HAP-1 (cell line): ENCODE measurements at places on chromosomes 13 and 19.
A peak's percentile ranks its signal among the peaks of the same experiment; 100 is the strongest.

GRCh38 chr19:49210108-49210900 is 52.7 kb downstream of the TRPM4 start:
- peak; percentile 52 for DNase-seq

GRCh38 chr13:113468029-113468428 is 14.7 kb upstream of the ADPRHL1 start:
- no peak for DNase-seq

- no peak for DNase-seq
Observed at GRCh38 chr19:44748426-44749254, at the start of gene BCL3. Gene BCL3, plus strand, starts transcription at chr19:44748708. Its CDS starts 83 bp downstream, at chr19:44748791.

DNA sequence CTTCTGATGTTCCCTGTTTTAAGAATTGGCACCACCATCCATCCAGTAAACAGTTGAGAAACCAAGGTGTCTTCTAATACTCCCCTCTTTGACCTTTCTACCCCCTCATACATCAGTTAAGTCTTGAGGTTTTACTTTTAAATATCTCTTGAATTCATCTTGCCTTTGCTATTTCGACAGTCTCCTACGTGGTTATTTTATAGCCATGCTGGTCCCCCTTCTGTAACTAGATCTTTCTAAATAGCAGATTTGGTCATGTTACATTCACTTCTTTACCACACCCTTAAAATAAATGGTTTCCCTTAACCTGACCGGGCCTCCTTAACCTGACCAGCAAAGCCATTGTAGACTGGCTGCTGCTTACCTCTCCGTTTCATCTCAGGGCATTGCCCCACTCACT is 5.4 kb downstream of the GPR180 start:
- DNase-seq: no peak

DNA sequence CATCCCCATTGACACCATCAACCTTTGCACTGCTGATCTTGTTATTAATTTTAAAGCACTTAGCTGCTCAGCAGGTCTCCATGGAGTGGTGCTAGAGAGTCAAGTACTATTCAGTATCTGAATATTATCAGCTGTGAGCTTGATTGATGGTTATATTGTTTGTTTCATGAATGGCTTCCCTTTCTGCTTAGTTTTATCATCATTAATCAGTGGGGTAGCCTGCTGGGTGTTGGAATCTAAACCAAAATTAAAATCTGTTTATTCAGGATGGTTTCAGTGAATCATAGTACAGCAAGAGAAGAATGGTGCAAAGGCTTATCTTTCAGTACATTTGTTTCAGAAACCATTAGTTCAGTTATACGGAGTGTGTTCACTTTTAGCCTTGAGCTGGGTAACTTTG is 42.5 kb upstream of the SCEL start:
- no peak for DNase-seq
